Airway epithelial cell (primary cell): ENCODE measurements at places on chromosomes 16 and 17. TPM values are rescaled to one million over a fixed set of nuclear protein-coding genes. Genes with fewer than 3 reads are reported as not detected.

TBC1D3B gene
- total RNA-seq, result 0.88 and 2.5 TPM in 2 replicates

SCN4A gene
- total RNA-seq, result not detected in 2 replicates

DRC7 gene
- total RNA-seq, result not detected in 2 replicates

FAM83G gene
- 48.5 and 61.9 TPM in 2 replicates for total RNA-seq

ZNF263 gene
- 31.0 and 34.0 TPM in 2 replicates for total RNA-seq

ODAD4 gene
- 0.21 TPM in 1 of 2 replicates, not detected in the other for total RNA-seq

LRRC37A gene
- 0.49 and 0.93 TPM in 2 replicates for total RNA-seq

PRCD gene
- total RNA-seq, result 0.35 and 1.6 TPM in 2 replicates

NOS2 gene
- not detected in 2 replicates for total RNA-seq

RNU2-1 gene
- total RNA-seq, result not detected in 2 replicates

NPIPB12 gene
- total RNA-seq, result 2.2 and 6.5 TPM in 2 replicates

KRT28 gene
- not detected in 2 replicates for total RNA-seq

KRT24 gene
- 1.5 and 2.5 TPM in 2 replicates for total RNA-seq

TMEM238L gene
- total RNA-seq, result not detected in 2 replicates

AFMID gene
- 29.1 and 38.4 TPM in 2 replicates for total RNA-seq

TMEM100 gene
- not detected in 2 replicates for total RNA-seq

IL21R gene
- 0.28 and 0.42 TPM in 2 replicates for total RNA-seq

CLEC18B gene
- total RNA-seq, result 0.14 TPM in 1 of 2 replicates, not detected in the other

SPIRE2 gene
- total RNA-seq, result 1.1 and 1.2 TPM in 2 replicates

KRT16 gene
- total RNA-seq, result 4,917 and 6,689 TPM in 2 replicates

KRT31 gene
- 0.05 and 0.28 TPM in 2 replicates for total RNA-seq

BIRC5 gene
- 49.4 and 52.2 TPM in 2 replicates for total RNA-seq
